ENCODE measurements at places on chromosomes 7 and 10. TPM values are rescaled to one million over a fixed set of nuclear protein-coding genes. Genes with fewer than 3 reads are reported as not detected.

DNA sequence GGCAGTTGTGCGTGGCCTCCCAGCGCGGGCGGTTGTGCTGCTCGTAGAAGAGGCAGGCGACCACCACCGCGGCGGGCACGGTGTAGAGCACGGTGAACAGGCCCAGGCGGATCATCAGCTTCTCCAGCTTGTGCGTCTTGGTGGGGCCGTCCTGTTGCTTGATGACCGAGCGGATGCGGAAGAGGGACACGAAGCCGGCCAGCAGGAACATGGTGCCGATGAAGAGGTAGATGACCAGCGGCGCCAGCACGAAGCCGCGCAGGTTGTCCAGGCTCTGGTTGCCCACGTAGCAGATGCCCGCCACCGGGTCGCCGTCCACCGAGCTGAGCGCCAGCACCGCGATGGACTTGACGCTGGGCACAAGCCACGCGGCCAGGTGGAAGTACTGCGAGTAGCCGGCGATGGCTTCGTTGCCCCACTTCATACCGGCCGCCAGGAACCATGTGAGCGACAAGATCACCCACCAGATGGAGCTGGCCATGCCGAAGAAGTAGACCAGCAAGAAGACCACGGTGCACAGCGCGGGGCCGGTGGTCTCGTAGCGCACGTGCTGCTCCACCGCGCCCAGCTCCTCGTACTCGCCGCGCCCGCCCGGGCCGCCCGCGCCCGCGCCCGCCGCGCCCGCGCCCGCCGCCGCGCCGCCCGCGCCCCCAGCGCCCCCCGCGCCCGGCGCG lies 2.2 kb downstream of the FZD8 start:
- H3K27me3 ChIP-seq = no peaks in the 10 kb centered on the region
- H3K27ac ChIP-seq = no peak overlapping the region
- no peaks in the 10 kb centered on the region for H3K36me3 ChIP-seq
- H3K4me1 ChIP-seq = peaks cover 5% of the 10 kb centered on the region

DNA sequence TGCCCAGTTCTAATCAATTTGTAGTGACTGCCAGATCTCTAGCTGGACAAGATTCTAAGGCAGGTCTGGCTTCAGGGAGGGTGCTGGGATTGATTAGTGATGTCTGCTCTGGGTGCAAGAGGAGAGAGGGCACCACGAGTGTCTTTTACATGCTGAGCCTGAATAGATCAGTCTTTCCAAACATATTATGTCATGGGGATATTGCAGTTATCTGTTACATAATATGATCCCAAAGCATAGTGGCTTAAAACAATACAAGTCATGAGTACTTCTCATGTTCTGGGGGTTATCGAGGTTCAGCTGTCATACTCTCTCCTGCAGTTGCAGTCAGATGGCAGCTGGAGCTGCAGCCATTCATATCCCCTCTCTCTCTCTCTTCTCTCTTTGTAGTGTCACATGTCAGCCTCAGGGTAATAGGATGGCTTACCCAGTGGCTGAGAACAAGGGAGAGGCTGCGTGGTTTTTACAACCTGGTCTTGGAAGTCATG lies 26.0 kb downstream of the SLC29A3 start:
- no peaks in the 10 kb centered on the region for H3K4me1 ChIP-seq
- no peaks in the 10 kb centered on the region for H3K36me3 ChIP-seq
- no peaks in the 10 kb centered on the region for H3K27me3 ChIP-seq
- H3K27ac ChIP-seq = no peak overlapping the region

DNA sequence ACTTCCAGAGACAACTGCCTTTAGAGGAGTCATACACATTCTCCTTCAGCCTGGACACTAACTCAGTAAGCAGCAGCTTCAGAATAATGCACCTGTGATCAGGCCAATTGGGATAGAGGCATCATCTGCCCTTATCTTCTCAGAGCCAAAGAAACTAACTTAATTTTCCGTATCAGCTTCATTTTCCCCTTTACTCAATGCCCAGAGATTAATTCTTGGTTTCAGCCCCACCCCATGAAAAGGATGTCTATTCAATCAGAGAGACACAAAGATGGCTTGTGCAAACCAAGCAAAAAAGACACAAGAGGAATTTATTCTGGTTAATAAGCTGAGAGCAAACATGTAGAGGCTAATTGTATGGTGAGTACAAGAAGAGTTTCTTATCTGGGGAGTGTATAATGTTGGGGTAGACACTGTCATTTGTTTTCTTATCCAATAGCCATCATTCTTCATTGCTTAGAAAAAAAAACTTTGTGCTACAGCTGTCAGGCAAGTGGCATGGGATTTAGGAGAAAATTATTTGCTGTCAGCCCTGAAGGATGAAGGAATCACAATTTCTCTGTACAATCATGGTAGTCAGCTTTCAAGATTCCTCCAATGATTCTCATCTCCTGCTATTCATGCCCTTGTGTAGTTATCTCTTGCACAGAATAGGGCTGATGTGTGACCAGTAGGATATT lies 38.7 kb upstream of the CCSER2 start:
- no peaks in the 10 kb centered on the region for H3K36me3 ChIP-seq
- no peaks in the 10 kb centered on the region for H3K27me3 ChIP-seq
- no peak overlapping the region for H3K4me3 ChIP-seq
- DNase-seq = no peak
- no peaks in the 10 kb centered on the region for H3K4me1 ChIP-seq

DNA sequence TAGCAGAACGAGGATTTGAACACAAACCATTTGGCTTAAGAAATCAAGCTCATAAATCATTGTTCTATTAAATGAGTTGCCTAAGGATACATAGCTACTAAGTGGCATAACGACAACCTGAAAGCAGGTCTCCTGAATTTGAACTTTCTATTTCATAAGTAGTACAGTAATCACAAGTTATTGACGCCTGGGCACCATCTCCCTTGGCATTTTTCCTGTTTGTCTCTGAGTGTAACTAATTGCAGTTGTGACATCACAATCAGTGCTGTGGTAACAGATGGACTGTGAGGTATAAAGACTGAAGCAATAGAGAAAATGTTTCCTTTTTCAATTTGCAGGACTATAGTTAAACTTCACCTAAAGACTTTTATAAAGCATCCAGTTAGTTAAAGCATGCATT lies 6.4 kb upstream of the CSTF2T start:
- no peaks in the 10 kb centered on the region for H3K36me3 ChIP-seq

The MYO1G gene
- total RNA-seq = 376 TPM

The GBX1 gene
- total RNA-seq = not detected

All from naive thymus-derived CD4-positive, alpha-beta T cell (primary cell).